ENCODE measurements at places on chromosomes 12 and 14. TPM values are rescaled to one million over a fixed set of nuclear protein-coding genes. Genes with fewer than 3 reads are reported as not detected.

GRCh38 chr14:72452774-72453173 lies 441.1 kb downstream of the DPF3 start:
- no peak for DNase-seq

DNA sequence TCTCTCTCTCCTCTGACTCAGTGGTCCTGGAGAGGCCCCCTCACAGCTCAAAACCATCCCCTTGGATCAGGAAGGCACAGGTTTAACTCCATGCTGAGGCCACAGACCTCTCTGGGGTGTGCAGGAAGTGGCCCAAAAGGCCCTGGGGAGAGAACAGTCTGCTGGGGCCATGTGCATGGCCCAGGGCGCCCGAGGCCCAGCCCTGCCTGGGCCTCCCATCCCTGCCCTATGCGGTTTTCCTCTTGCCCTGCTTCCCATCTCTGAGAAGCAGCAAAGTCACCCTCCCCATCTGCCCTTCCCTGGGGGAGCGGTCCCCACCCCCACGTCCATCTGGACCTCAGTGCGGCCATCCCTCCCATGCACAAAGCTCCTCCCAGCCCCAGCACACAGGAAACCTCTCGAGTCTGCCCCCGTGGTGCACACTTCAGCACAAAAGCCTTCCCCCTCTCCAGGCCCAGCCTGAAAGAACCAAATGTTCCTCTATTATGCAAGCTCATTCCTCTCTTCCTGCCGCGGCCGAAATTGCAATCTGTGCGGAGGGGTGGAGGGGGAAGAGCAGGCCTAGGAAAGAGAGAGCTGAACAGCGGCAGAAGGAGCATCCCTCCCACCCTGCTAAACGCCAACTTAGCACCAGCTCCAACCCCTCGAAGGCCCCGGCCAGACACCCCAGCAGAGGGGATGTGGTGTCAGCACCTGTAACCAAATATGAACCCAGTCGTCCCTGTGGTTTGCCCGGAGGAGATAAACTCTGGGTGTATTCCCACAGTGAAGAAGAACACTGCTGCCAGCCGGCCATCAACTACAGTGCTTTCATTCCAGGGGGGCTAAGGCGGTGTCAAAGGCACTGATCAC lies 108.5 kb downstream of the SCARB1 start:
- no peak for DNase-seq

GRCh38 chr12:69331519-69331908 lies 16.7 kb upstream of the LYZ start:
- no peak for DNase-seq

GRCh38 chr12:116130431-116130830 lies 147.1 kb downstream of the MED13L start:
- DNase-seq, result peak; percentile 63

- DNase-seq, result peak; percentile 55
Measured at GRCh38 chr12:77893918-77894317, 63.2 kb downstream of the NAV3 start.

- peak; percentile 50 for DNase-seq
Measured at GRCh38 chr12:69388371-69388770, 28.8 kb downstream of the YEATS4 start.

Gene ADIPOR2
- 32.5 TPM for total RNA-seq

Gene KRT74
- total RNA-seq, result not detected

Gene PIK3C2G
- not detected for total RNA-seq
